Activated CD8-positive, alpha-beta memory T cell treated with anti-CD3 and anti-CD28 coated beads for 4 hours (primary cell): ENCODE measurements at places on chromosomes 11 and 22.

DNA sequence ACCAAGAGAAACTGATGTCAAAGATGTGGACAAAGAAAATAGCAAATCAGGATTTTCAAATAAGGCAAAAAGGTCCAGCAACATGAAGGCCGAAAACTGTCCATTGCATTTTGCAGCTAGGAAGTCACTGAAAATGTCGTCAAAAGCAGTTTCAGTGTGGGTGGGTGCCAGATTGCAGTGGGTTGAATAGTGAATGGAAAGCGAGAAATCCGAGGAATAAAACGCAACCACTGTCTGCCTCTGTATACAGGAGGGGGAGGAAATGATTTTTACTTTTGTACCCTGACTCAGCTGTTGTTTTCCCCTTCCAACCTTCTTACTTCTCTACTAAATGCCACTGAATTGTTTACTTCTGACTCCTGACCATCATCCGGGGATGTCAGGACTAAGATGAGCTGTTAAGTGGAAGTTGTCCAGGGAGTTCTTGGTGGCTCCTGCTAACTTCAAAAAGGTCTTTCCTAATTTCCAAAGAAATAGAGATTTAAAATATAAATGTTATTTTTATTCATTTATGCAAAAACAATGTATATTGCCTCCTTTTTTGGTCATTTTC is 64.9 kb upstream of the BIRC3 start:
- DNase-seq, result no peak

DNA sequence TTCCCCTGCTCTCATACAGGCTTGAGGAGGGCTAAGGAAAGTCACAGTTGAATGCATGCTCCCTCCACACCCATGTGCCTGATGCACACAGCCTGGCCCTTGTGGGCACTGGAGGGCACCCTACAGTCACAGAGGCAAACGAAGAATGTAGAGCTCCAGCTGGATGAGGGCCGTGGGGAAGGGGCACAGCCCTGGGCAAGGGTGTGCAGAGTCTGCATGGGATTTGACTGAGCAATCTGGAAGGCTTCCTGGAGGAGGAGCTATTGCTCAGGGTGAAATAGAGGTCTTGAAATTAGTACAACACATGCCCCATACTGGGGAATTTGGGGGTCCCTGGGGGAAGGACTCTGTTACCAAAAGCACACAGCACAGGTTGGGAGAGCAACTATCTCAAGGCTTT is 64.0 kb downstream of the KCNQ1 start:
- DNase-seq, result no peak

DNA sequence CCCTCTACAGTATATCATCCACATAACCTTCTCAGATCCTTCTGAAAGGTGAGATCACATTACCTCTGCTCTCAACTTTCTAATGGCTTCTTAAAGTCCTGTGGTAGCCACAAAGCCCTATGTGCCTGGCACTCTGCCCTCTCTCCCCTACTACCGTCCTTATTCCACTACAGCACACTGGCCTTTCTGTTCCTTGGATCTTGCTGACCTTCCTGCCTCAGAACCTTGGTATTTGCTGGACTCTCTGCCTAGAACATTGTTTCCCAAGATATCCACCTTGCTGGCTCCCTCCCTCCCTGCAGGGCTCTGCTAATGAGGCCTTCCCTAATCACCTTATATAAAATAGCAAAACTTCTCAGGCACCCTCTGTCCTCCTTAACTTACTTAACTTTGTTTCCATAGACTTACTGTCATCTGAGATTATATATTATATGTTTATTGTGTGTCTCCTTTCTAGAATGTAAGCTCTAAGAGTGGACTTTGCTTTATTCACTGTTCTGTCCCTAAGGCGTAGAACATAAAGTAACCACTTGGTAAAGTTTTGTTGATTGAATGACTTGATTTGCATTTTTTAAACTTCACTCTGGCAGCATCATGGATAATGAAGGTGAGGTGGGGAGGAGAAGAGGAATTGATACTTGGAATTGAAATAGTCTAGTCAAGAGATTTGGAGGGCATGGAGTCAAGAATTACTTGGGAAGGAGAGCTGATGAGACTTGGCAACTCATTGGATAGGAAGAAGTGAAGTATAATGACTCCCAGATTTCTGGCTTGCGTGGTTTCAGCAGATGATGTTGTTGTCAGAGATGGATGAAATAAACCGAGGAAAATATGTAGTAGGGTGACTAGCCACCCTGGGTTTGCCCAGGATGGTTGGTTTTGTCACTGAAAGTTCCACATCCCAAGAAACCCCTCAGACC is 10.5 kb downstream of the POLD3 start:
- no peak for DNase-seq

DNA sequence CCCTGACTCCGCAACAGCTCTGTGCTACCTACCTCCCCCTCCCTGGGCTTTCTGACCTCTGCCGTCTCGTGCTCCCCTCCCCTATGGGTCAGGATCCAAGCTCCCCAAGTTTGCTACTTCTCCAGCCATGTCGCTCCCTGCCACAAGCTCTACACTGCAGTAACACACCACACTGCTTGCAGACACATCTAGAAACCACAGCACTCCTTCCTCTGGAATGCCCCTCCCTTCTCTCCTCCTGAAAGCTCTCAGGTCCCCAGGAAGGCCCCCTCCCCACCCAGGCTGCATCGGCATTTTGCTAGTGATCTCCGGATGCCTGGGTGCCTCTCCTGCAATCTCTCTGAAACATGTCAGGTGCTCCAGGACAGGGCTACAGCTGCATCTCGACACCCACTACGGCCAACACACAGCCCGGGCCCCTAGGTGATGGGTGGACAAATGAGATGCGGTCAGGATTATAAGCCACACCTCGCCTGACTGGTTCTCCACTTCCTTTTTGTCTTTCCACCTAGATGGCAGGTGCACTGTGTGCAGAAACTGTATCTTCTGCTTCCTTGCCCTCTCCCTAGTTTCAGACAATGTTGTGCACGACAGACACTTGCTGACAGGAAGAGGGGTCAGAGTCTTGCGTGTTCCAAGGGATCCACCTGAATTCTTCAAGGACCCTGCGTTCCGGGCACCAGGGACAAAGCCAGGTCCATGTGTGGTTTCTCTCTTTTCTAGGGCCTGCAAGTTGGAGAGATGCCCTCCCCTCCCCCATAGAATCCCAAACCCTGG is 22.9 kb downstream of the RPUSD4 start:
- DNase-seq, result no peak

DNA sequence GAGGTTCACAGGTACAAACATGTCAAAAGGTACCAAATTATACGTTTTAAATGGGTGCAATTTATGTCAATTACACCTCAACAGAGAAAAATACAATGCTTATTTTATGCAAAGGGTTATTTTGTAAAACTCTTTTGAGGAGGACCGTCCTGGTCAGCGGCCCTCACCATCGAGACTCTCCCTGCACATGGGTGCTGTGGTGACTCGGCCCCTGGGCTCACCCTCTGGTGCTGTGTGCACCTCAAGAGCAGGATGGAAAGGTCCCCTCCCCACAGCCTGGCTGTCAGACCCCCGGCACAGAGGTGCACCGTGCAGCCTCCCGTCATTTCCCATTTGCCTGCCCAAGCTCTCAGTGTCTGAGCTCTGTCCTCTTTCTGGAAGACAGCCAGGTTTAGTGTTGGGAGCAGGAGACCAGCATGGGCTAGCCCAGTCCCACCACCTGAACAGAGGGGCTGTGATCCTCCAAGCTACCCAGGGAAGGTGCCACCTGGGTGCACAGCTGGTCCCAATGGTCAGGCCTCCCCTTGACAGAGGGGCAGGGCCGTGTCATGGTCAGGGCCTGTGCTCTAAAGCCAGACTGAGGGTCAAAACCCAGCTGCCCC is 41.8 kb upstream of the PRODH start:
- DNase-seq, result no peak

- DNase-seq, result no peak
Measured at GRCh38 chr11:47083913-47084312, 92.8 kb downstream of the ARFGAP2 start.

DNA sequence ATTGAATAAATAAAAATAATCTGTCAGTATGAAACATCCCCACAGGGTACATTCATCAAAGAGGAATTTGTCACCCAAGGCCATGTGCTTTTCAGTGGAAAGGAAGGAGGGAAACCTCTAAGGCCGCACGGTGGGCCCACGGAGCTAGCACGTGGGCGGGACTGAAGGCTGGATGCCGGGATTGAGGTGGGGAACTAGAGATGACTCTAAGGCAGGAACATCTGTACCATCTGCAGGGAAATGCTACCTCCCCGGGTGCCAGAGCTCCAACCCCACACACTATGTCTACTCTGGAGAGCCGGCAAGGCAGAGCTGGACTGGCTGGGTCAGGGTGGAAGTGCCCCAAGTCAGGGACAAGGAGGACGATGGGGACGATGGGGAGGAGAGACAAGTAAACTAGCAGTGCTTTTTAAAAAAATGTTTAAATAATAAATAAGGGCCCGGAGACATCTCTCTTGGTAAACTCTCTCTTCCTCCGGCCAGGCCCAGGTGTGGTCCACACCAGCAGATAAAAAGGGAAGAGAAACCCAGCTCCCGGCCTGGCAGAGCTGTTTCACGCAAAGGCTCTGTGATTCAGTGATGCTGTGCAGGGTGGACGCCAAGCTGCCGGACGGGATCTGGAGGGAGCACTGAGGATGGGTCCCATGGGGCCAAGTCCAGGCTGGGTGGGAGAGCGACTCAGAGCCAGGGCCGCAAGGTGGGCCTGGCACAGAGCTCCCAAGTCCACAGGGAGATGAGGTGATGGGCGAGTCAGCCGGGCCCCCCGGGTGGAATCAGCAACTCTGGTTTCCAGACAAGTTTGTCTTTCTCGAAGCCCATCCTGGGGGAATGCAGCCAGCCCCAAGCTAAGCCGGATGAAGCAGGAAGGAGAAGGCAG is 5.8 kb downstream of the LIF start:
- no peak for DNase-seq

DNA sequence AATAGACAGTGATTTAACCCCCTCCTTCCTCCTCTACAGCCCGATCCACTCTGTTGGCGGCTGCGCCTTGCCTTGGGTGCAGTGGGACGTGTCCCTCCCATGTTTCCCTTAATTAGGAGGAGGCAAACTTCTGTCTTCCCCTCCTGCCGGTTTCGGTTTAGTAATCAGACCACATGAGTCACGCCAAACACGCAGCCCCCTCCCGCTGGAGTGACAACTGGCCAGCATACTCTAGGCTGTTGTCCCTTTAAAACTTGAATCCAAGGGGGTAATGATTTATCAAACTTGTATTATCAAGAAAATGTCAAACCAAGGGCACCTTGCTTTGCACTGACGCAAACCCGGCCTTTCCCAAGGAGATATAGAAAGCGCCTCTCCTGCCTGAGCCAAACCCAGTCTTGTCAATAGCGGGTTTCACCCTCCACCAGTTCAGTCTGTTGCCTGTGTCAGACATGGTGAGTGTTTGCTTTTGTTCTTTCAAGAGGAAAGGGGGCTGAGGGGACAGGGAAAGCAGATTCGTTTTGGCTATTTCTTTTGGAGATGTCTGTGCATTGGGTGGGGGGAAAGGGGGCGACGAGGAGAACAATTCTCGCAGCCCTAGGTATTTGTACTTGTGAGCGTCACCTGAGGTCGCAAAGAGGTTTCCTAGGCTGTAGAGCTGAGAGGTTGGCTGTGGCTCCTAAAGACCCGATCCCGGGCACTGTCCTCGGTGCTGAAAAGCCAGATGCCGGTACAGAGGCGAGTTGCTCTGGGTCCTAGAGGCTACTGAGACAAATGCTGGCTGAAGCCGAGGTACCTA is at the start of gene SLC6A5:
Gene SLC6A5 (plus strand): TSS at position 388 of the 799 bp plus-strand sequence. CDS start 65 bp downstream, at position 453.
- DNase-seq, result no peak

DNA sequence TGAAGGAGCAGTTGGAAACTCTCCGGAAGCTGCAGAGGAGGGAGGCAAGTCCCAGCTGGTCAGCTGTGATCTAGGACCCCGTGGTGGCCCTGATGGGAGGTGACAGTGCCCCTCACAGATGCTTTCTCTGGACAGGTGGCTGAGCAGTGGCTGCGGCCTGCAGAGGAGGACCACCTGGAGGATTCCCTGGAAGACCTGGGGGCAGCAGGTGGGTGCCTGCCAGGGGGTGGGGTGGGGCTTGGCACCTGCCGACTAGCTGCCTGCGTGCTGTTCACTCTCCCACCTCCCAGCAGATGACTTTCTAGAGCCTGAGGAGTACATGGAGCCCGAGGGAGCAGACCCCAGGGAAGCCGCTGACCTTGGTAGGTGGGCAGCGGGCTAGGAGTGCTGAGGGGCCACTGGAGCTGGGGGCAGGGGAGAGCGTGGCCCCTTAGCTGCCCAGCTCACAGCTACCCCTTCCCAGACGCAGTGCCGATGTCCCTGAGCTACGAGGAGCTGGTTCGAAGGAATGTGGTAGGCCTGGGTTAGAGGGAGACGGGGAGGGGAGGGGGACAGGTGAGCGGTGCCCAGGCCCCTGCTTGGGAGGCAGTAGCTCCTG is 3.1 kb downstream of the SCO2 start:
- no peak for DNase-seq

DNA sequence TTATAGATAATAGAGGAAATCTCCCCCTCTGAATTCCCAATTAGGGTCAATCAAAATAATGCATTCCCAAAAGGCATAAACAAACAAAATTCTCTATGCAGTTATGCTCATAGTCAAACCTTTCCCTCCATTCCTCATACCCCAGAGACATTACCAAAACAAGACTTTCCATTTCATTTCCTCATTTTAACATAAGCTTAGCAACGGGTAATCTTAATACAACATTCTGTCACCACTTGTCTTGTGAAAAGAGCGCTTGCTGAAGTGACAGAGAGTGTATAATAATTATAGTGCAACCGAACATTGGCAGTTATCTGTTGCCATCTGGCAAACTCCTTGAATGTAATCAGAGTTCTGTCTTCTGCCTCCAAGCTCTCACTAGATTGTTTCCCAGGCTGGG is 1.2 kb upstream of the SLN start:
- no peak for DNase-seq

GRCh38 chr11:35367491-35367890 is 51.9 kb downstream of the SLC1A2 start:
- no peak for DNase-seq

DNA sequence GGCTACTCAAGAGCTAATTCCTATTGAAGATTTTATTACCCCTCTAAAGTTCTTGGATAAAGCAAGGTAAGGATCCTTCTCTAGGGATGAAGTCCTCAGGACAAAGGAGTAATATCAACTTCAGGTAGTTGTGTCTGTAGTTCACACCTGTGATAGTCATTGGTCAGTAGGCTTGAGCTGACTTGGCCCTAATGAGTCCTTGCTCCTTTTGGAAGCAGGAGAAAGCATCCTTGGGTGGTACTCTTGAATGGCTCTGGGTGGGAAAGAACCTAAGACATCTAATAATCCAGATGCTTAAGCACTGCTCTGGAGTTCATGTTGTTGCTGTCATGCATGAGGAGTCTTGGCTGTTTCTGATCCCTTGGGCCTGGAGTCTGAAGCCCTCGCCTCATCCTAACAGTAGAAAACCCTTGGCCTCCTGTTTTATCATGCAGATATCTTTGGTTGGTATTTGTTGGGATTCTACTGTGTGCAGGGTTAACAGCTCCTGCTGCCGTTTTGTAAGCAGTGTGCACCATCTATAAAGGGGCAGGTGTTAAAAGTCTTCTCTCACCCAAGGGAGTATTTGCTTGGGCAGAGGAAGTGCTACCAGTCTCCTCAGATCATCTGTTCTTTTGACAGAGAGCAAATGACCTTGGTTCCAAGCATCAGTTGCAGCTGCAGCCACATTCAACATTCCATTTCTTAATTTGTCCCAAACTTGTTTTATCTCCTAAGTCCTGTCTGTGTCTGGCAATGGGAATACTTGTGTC is 2.7 kb downstream of the MRPL40 start:
- no peak for DNase-seq
